ENCODE measurements at places on chromosomes 12 and 14. TPM values are rescaled to one million over a fixed set of nuclear protein-coding genes. Genes with fewer than 3 reads are reported as not detected.

The AMDHD1 gene
- total RNA-seq, result 1.8 TPM

The PTPRQ gene
- total RNA-seq, result 7.8 TPM

DNA sequence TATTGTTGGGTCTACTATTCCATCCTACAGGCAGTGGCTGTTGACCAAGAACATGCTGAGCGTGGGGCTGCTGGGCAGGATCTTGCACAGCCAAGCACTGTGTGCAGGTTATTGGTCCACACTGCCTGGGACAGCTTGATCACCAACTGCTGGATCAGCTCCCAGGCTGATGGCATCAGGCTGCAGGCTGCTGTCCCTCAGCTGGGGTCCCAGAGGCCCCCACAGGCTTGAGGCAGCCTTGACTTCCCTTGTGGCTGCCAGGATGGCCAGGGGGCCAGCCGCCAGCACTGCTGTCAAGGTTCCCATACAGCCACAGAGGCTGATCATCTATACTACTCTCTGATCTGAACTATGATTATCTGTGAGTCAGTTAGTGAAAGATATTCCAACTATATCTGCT lies 9.8 kb downstream of the OR2AP1 start:
- no peak for DNase-seq

DNA sequence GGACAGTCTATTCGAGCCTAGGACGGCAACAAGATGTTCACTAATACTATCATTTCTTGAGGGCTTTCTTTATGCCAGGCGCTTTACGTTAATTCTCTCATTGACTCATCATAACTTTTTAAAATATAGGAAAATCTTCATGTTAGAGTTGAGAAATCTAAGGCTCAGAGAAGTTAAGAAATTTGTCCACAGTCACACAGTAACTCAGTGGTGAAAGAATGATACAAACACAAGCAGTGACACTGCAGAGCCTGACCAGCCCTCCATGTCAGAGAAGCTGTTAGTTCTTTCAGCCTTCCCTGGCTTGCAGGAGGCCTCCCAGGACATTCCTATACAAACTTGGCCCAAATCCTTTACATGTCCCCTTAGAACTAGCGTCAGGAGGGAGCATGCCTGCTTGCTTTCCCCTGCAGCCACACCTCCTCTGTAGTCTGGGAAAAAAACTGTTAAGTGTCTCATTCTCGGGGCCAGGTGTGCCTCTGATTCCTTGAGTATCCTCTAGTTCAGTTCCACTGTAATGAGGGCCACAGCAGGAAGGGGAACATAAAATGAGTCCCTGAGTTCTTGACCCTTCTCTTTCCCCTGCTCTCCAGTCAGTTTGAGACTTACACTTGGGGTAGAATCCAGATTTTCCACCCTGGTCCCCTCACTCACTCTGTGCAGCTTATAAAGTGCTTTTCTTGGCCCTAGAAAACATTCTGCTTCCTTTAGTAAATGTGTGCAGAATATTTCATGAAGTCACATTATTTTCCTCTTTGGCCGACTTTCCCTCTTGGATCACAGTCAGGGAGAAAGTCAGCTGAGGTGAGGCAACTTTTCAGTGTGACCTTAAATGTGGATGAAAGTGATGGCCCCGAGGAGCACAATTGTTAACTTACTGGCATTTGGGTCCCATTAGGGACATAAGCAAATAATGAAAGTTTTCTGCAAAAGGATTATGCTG lies 152.2 kb upstream of the HIF1A start:
- DNase-seq, result no peak

GRCh38 chr12:130685250-130685787 lies 30.8 kb downstream of the RIMBP2 start:
- no peak for DNase-seq
